Fibroblast of lung (primary cell): ENCODE measurements at places on chromosomes 1 and 21. TPM values are rescaled to one million over a fixed set of nuclear protein-coding genes. Genes with fewer than 3 reads are reported as not detected.

GRCh38 chr1:14568716-14569355 lies 29.6 kb upstream of the KAZN start:
- H3K36me3 ChIP-seq = no peaks in the 10 kb centered on the region
- no peak overlapping the region for H3K27ac ChIP-seq
- peak; percentile 15 for DNase-seq
- H3K27me3 ChIP-seq = no peaks in the 10 kb centered on the region
- H3K4me1 ChIP-seq = no peaks in the 10 kb centered on the region

DNA sequence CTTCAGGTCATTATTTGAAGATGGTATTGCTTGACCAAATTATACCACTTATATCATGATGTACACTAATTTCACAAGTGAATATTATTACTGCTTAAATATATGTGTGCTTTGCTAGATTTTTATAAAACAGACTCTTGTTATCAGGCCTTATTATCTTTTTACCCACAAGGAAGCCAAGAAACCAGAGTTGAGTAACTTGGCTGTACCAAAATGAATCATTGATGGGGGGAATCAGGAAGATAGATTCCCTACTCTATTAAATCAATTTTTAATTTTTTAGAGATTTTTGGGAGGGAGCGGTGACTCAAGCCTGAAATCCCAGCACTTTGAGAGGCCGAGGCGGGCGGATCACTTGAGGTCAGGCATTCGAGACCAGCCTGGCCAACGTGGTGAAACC lies 16.0 kb upstream of the SCCPDH start:
- H3K36me3 ChIP-seq = no peaks in the 10 kb centered on the region
- H3K4me3 ChIP-seq = no peak overlapping the region
- no peak for DNase-seq
- no peaks in the 10 kb centered on the region for H3K4me1 ChIP-seq
- no peak overlapping the region for H3K27ac ChIP-seq

GRCh38 chr1:165411396-165411795 lies 33.5 kb downstream of the RXRG start:
- no peak for DNase-seq
- H3K27ac ChIP-seq = no peak overlapping the region
- H3K36me3 ChIP-seq = no peaks in the 10 kb centered on the region
- H3K4me1 ChIP-seq = no peaks in the 10 kb centered on the region
- H3K27me3 ChIP-seq = peaks cover 2% of the 10 kb centered on the region
- H3K4me3 ChIP-seq = no peak overlapping the region

- no peak for DNase-seq
- H3K27ac ChIP-seq = no peak overlapping the region
- no peaks in the 10 kb centered on the region for H3K36me3 ChIP-seq
- H3K4me1 ChIP-seq = no peaks in the 10 kb centered on the region
Measured at GRCh38 chr1:14184454-14184853, 414.0 kb upstream of the KAZN start.

DNA sequence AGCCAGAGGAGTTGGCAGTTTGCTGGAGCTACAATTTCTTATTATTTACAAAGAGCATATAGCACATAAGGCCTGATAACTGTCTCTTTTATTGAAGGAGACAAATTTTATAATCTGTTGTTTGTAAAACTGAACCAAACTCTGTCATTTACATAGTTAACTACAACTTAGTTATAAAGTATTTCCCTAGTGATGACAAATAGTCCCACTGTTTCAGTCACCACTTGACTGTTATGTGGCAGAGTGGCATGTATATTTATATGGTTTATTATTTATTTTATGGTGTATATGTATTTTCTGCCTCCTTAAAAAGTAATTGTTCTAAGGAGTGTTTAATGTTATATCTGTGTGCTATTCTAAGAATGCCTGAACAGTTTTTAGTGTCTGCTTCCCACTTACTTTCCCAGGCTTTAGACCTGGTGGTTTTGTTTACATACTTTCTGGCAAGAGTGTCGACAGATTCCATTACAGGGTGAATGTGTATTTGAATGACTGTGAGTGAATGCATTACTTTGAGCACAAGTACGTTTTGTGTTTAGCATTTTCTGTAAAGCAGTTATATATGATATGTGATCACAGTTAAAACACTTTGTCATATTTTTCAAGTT lies 10.0 kb downstream of the TSEN15 start:
- no peaks in the 10 kb centered on the region for H3K36me3 ChIP-seq
- H3K27me3 ChIP-seq = no peaks in the 10 kb centered on the region
- DNase-seq = peak; percentile 88
- H3K4me1 ChIP-seq = peaks cover 14% of the 10 kb centered on the region
- no peak overlapping the region for H3K27ac ChIP-seq

DNA sequence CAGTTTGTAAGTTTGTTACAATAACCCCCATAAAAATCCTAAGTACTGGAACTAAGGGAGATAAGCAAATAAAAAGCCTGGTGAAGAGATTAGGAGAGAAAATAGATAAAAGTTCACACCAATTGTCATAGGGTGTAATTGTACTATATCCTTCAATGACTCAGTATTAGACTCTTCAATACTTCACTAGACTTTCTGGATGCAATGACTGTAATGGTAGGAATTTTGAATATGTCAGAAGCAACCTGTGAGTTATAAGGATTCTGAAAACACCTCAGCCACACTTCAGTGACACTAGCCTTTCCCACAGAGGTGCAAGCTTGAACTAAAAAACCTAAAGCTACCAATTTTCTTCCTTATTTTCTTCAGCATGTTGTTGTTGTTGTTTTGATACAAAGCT lies 147.9 kb downstream of the PTGER3 start:
- H3K36me3 ChIP-seq = no peaks in the 10 kb centered on the region
- H3K27ac ChIP-seq = no peak overlapping the region
- no peak overlapping the region for H3K4me3 ChIP-seq
- H3K27me3 ChIP-seq = no peaks in the 10 kb centered on the region

- no peaks in the 10 kb centered on the region for H3K4me1 ChIP-seq
- peaks cover 4% of the 10 kb centered on the region for H3K36me3 ChIP-seq
- no peak for DNase-seq
- H3K27ac ChIP-seq = no peak overlapping the region
- no peaks in the 10 kb centered on the region for H3K27me3 ChIP-seq
Measured at GRCh38 chr1:42834803-42835202, 11.6 kb upstream of the ZNF691 start.

DNA sequence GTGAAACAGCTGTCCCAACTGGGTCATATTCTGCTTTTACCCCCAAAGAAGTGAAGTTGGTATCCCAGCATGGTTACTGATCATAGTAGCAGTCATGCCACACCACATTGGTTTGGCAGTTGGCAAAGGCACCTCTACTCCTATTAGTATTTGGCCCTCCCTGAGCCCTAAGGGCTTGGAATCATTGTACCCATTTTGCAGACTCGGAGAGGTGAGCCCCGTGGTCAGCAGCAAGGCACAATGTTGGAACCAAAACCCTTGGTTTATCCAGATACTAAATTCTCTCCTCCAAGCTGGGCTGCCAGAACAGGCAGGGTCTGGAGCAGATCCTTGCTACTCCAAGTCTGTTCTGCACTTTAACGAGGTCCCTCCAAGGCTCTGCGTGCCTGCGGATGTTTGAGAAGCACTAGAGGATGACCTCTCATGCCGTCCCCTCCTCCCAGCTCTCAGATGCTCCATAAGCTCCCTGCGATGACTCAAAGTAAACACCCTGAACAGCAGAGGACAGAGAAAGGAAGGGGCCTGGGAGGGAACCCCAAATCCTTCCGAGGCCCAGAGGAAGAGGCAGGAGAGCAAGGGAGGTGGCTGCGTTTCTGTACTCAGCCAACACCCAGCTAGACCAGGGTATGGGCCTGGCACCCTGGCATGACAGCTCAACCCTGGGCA lies 89.3 kb downstream of the PAX7 start:
- H3K4me3 ChIP-seq = no peak overlapping the region
- no peaks in the 10 kb centered on the region for H3K36me3 ChIP-seq
- no peak for DNase-seq
- H3K4me1 ChIP-seq = no peaks in the 10 kb centered on the region

KRTAP12-4 gene
- not detected in 2 replicates for total RNA-seq

UQCRHL gene
- total RNA-seq = 4.4 and 7.8 TPM in 2 replicates

CLCNKA gene
- under 0.01 TPM in 2 replicates for total RNA-seq

ENAH gene
- total RNA-seq = 85.0 and 93.7 TPM in 2 replicates
